ENCODE measurements at places on chromosomes 3 and 15.

DNA sequence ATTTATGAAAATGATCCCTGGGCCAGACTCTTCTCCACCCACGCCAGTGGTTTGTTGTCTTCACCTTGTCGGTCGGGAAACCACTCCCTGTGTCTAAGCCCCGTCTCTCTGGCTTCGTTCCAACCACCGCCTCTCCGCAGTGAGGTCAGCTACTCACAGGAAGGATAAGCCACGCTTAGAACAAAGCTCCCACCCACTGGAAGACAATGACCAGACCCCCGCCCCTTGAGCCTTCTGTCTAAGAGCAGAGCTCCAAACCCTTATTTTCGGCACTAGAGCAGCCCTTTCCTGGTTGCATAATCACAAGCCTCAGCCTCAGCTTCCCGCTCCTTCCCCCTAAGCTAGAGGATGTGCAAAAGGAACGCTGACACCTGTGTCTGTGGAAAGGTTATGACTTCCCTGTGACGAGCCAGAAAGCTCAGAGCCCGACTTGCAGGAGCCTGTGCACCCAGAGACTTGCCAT lies 114.9 kb upstream of the MEF2A start:
- DNase-seq, result peak; percentile 39

- DNase-seq, result no peak
These were observed 20.2 kb downstream of the MYZAP start for GRCh38 chr15:57611938-57612337.

DNA sequence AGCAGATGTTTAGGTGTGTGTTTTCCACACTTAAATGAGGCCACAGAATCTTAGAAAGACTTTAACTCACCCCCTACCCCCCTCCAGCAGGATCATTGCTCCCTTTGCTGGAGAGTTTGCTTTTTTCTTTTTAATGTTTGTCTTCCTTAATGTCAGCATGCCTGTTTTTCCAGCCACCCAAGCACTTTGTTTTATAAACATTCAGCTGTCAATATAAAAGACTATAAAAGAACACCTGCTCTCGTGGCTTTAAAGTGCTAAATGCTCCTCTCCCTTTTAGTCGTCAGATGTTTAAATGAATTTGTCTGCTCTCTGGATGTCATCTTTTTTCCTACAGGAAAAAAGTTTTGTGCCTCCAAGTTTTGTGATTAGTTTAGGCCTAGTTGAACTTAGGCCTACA lies 61.7 kb downstream of the SIDT1 start:
- no peak for DNase-seq

DNA sequence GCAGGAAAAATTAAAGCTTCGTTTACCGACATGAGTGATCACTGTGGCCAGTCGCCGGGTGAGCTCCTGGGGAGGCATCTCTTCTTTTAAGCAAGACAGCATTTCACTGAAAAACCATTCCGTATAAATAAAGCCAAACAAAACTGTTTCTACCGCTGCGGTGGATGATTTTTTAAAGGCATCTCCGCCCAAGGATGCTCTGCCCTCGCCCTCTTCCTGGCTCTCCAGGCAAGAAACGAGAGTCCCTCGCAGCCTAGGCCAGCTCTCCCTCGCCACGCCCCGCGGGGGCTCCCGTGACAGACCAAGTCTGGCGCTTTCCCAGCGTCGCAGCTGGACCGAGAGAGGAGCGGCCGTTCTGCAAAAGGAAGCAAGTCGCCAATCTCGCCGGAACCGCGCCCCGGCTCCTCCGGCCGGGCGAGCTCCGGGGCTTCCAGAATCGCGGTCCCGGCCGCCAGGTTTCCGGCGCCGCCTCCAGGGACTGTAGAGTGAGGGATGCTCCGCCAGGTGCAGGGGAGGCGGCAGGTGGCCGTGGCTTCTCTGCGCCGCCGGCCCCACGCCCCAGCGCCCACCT lies 458 bp downstream of the MCF2L2 start:
- peak; percentile 20 for DNase-seq

GRCh38 chr15:91694831-91695210 lies 158.7 kb upstream of the SLCO3A1 start:
- no peak for DNase-seq

GRCh38 chr15:39018966-39019365 lies 454.4 kb upstream of the RASGRP1 start:
- no peak for DNase-seq

GRCh38 chr3:11545186-11545851 lies 98.4 kb downstream of the VGLL4 start:
- no peak for DNase-seq

- no peak for DNase-seq
These were observed at the start of gene PCOLCE2 for GRCh38 chr3:142888481-142889211. Gene PCOLCE2, minus strand, starts transcription at chr3:142889083. Its CDS starts 187 bp downstream, at chr3:142888896.

- DNase-seq, result peak; percentile 44
These were observed 7.9 kb downstream of the KIF7 start for GRCh38 chr15:89647191-89647851.

DNA sequence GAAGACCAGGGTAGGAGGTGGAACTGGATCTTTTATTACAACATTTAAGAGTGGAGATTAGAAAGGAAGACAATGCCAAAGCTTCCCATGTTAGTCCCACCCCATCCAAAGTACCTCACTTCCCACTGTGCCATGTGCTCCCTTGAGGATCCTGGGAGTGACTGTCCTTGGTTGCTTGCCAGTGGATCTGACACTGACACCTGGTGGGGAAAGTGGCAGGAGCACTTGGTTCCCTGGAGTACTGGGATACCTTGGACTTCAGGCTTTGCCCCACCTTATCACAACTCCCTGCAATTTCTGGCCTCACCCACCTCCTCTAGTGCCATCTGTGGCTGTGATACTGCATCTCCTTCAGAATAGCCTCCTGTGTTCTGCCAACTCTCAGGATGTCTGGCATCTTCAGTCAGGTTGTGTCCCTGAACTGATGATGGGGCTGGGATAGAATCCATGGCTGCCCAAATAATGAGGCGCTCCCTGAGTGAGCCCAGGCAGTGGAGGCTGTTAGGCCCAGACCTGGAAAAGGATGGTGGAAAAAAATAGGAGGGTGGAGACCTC lies 1.3 kb downstream of the ELL3 start:
- no peak for DNase-seq

DNA sequence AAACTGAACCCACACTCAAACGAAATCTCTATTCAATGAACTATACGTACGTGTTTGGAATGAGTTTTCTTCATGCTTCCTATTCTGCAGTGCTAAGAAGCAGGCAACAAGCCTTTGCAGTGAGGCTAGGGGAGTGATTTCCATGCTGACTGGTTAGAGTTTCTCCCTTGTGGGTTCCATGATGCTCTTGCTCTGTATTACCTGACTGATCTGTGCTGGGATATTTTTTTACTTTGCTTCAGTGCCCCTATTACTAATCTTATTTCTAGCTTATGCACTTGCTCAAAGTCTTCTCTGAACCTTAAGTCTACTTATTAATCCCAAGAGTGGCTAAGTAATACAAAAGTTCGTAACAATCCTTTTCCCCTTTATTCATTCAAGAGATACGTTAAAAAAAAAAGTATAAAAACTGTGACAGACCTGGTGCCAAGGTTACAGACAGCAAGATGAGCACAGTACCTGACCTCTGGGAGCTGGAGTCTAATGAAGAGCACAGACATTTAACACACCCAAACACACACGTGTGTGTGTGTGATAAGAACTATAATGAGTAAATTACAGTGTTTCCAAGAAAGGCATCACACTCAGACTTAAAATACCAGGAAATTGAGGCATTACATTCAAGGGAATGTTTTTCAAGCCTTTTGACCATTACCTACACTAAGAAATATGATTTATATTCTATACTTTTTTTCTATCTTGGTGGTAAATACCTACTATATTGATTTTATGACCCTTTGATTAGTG lies 50.5 kb upstream of the FBN1 start:
- no peak for DNase-seq

- no peak for DNase-seq
These were observed 9.1 kb upstream of the TICRR start for GRCh38 chr15:89566181-89566580.

DNA sequence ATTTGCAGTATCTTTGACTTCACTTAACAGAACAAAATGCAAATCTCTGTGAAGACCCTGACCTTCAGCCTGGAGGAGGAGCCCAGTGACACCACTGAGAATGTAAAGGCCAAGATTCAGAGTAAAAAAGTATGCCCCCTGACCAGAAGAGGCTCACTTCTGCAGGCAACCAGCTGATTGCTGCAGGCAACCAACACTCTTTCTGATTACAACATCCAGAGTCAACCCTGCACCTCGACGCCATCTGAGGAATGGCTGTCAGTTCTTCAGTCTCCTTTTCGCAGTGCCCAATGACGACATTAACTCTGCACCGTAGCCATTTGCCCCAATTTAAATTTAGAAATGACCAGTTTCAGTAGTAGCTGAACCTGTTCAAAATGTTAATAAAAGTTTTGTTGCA lies 14.9 kb downstream of the ATP13A3 start:
- no peak for DNase-seq

- no peak for DNase-seq
These were observed 57.7 kb downstream of the PRTG start for GRCh38 chr15:55685286-55685685.

Measured in T-helper 2 cell (primary cell).